Choroid plexus epithelial cell (primary cell): ENCODE measurements at places on chromosomes 4 and X.

DNA sequence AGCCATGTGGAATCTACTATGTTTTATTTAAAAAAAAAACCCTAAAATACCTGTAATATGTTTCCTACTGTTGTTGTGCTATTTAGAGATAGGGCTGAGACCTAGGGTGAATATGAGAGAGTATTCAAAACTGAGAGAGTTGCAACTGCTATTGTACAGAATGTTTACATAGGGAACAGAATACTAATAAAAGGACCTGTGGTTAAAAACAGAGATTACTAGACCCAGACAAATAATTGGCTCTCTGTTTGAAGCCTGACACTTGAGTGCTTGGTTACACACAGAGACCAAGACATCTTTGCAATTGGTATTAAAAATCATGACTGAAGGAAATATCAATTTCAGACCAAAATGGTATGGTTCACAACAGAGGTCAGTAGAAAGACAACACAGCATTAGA is 278.9 kb upstream of the GIMD1 start:
- DNase-seq, result no peak

- peak; percentile 60 for DNase-seq
Measured at GRCh38 chr4:152735396-152735859, 44.1 kb downstream of the TIGD4 start.

DNA sequence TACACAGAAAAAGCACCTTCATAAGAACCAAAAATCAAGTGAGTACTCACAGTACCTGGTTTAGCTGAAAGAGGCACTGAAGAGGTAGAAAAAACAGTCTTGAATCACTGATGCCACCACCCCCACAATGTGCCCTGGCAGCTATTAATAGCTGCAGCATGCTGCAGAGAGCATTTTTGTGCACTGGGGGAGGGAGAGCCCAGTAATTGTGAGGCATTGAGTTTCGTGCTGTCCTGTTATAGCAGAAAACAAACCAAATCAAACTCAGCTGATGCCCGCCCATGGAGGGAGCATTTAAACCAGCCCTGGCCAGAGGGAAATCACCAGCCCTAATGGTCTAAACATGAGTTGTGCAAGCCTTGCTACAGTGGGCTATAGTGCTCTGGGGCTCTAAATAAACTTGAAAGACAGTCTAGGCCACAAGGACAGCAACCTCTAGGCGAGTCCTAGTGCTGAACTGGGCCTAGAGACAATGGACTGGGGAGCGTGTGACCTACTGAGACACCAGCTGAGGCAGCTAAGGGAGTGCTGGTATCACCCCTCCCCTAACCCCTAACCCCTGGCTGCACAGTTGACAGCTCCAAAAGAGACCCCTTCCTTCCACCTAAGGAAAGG is 106.3 kb upstream of the TMLHE start:
- DNase-seq, result peak; percentile 1

GRCh38 chr4:168817370-168817769 is 192.7 kb downstream of the CBR4 start:
- DNase-seq, result no peak

DNA sequence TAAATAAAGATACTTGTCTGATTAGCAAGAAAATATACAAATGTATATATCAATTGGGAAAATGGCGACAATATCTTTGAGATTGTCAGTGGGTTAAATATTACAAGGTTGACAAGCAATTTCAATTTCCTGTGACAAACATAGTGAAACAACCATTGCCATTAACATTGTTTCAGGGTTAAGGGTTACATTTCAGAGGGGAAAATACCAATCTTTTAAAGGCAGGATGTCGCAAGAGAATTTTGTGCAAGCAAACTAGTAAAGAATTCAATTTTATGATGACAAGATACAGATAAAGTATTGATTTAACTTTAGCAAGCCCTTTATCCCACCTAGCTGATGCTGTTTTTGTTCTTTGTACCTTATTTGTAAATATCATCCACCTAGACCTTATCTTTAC is 305.8 kb upstream of the GRIA3 start:
- no peak for DNase-seq

DNA sequence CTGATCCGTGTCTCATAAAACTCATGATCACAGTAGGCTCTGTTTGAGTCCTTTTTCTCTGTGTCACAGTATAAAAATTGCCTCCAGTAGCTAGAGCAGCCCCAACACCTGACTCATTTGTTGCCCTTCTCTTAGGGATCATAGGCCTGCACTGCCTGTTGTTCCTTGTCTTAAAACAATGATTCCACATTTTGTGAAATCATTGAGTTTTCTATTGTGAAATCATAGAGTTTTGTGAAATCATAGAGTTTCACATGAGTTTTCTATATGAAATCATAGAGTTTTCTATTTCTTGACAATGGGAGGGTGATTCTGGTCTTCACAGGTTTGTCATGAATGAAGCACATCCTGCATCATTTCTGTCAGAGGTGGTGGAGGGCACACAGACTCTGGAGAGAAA is 239.9 kb downstream of the GASK1B start:
- no peak for DNase-seq

GRCh38 chrX:70168238-70169188 is 8.8 kb upstream of the DGAT2L6 start:
- DNase-seq, result peak; percentile 62

- peak; percentile 3 for DNase-seq
Measured at GRCh38 chrX:111168314-111168713, 72.3 kb downstream of the PAK3 start.

GRCh38 chr4:108649863-108650211 is 562 bp upstream of the OSTC start:
- no peak for DNase-seq

DNA sequence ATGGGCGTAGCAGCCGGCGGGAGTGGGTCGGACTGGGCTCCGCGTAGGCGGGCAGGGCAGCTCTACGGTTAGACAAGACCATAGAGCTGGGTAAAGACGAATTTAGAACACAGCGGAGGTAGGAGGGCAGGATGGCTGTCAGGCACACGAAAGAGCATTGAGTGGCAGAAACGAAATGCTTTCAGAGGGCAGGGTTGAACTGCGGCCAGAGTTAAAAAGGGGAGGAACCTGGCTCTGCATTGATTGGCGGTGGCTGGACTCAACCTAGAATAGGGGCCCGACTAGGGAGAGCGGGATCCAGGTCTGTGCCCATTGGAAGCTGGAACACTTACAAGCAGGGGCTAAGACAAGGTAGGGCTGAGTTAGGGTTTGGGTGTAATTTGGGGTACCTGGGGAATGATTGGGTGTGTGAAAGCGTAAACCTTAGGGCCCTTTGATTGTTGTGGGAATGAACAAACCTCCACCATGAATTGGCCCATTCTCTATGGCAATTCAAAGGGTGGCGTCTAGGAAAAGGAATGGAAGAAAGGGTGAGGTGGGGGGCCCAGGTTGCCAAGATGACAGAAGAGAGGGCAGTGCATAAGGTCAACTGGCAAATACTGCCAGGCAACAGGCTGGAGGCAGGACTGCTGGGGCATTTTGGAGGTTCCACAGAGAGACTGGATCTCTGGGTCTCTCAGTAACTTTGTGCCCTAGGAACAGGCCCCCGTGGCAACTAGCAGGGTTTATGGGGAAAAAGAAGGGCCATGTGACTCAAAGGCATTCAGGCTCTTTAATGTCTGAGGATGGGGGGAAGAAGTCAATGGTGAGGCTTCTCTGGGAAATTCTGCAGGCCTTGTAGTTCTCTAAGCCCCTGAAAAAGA is 911 bp upstream of the ELK1 start:
- DNase-seq, result no peak

DNA sequence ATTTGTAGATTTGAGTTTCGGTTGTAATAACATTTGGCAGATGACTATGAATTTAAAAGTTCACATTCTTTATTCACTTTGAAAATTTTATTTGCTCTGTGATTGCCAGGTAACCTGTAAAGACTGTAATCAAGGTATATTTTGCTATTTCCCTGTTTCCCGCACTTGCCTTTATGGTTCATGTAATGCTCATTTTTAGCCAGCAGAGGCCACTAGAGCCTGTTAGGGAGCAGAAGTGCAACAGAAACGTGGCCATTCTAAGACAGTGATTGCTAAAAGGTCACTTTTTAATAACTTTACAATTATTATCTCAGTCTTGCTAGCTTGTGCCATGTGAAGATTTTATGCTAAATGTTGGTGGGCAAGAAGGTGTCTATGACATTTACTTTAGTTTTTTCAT is 12.4 kb downstream of the YIPF6 start:
- DNase-seq, result peak; percentile 59

DNA sequence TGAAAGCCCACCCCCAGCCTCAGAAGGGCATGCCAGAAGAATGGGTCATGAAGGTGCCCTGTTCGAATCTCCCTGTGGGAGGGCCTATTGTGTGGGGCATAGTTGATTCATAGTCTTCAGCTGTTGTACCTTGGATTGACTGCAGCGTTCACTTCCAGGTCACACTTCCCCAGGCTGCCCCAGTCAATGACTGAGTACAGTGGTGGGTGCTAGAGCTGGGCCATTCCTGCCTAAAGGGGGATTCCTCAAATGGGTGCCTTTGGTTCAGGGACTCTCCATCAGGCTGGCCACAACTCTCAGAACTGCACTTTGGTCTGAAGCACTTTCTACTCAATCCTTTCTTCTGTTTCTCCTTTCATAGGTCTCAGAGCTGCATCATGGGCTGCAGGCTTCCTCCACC is 35.0 kb upstream of the RASGEF1B start:
- DNase-seq, result no peak

DNA sequence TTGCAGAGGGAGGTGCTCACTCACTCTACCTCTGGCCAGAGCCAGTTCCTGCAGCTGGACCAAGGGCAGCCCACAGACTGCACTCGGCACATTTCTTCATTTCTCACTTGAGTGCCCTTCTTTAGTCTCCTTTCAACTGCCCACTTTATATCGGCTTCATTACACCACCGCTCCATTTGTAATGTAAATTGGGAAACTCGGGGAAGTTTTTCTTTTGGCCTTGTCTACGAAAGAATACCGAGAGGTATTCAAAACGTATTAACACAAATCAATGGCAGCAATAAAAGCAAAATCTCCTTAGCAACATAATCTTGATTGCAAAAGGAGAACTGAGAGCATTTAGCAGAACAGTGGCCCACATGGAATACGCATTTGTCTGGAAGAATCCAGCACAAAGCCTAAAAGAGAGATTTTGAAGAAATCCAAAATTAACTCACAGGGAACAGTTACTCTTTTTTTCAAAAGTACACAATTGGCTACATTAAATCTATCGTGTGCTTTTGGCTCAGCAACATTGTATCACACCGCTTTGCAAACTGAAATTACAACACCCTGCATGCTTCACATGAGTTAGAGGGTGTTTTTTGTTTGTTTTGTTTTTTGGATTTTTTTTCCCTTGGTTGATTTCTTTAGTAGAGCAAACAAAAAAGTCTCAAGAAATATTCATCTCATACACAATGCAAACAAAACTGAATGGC is 62.6 kb downstream of the CHIC2 start:
- no peak for DNase-seq

DNA sequence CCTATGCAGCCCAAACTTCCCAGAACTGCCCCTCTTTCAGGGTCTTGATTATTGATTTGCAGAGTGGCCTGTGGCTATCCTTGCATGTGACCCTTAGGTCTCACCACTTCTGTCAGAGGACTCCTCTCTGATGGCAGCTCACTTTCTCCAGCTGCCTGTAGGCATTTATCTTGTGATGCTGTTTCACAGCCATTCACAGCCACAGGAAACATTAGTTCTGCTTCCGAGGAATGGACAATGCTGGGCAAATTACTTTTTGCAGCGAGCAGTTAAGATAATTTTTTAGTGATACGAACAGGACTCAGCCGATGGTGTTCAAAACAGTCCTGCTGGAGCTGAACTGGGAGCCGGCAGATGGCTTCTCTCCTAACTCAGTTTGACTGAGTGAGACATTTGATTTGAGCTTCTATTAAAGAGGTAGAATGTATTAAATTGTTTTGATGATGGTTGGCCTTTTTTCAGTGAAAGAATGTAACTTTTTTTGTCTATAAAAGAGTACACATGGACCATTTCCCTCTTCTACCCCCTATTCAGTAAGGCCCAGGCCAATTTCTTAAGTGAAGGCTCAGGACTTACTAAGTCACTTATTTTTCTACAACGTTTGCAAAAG is 58.4 kb upstream of the TMEM150C start:
- DNase-seq, result no peak

GRCh38 chr4:185744488-185744862 is 67.5 kb downstream of the SORBS2 start:
- no peak for DNase-seq

- DNase-seq, result peak; percentile 91
Measured at GRCh38 chr4:73450398-73451004, 14.5 kb downstream of the AFP start.

DNA sequence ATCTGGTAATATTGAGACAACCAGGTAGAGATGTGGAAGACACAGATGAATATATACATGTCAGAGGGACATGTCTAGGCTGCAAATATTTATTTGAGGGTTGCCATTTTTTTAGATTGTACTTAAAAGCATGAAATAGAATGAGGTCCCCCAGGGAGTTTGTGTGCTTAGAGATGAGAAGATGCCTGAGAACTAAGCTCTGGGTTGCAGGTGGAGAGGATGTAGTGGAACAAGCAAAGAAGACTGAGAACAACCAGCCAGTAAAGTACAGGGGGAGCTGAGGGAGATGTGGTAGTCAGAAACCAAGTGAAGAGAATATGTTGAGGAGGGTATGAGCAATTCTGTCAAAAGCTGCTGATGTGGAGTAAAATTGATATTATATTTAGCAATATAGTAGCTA is 95.6 kb upstream of the UNC5C start:
- DNase-seq, result no peak

- DNase-seq, result peak; percentile 76
Measured at GRCh38 chr4:129344058-129344457, 248.1 kb downstream of the C4orf33 start.

GRCh38 chr4:156888762-156889161 is 82.8 kb downstream of the PDGFC start:
- DNase-seq, result peak; percentile 81

- no peak for DNase-seq
Measured at GRCh38 chr4:75980576-75980975, 10.2 kb downstream of the SDAD1 start.
